Gastroesophageal sphincter (tissue), 4 donors: ENCODE measurements at places on chromosomes 7 and 10.

DNA sequence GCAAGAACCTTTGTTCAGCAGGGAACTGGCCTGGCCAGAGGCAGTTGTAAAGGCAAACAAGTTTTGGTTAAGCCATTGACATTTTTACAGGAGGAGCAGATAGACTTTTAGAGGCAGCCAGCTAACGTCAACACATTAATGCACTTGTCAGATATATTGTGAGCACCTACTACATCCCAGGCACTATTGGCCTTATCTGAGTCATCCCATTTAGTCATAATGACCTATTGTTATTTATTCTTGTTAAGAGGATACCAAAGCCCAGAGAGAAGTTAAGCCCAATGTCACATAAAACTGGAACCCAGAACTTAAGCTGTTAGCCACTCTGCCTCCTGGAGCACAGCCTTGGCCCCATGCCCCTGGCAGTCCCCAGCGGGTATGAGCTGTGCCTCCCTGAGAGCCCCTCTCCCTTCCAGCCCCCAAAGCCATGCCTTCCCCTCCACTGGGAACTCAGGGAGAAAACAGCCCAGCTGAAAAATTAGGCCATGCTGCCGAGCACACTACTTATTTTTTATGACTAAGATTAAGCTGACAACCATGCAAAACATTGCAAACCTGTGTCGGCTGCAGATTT is 32.7 kb upstream of the TRIM8 start:
- H3K36me3 ChIP-seq, result no peaks in the 10 kb centered on the region
- H3K4me3 ChIP-seq, result no peak overlapping the region
- H3K4me1 ChIP-seq, result peaks cover 3% of the 10 kb centered on the region
- ATAC-seq, result no peak

- no peak for ATAC-seq
- H3K4me1 ChIP-seq, result no peaks in the 10 kb centered on the region
- no peak overlapping the region for H3K4me3 ChIP-seq
- peaks cover 67% of the 10 kb centered on the region for H3K27me3 ChIP-seq
These were observed 25.8 kb upstream of the LEP start for GRCh38 chr7:128215281-128215680.

DNA sequence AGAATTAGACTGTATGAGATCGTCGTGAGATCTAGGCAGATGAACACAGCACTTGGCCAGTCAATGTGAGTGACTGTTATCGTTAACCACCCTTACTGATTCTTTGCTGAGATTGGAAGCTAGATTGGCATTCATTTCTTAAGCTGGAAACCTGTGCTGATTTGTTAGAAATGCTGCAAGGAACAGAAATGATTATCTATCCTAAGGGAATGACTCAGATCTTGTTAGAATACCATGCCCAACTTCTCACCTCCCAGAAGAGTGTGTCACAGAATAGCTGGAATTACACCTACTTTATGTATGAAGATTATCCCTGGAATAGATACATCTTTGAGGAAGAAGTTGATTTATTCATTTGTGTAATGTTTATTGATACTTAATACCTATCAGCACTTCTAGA is 275.2 kb downstream of the AUTS2 start:
- no peaks in the 10 kb centered on the region for H3K36me3 ChIP-seq
- H3K4me3 ChIP-seq, result no peak overlapping the region
- H3K4me1 ChIP-seq, result no peaks in the 10 kb centered on the region
- H3K27me3 ChIP-seq, result no peaks in the 10 kb centered on the region
- no peak overlapping the region for H3K27ac ChIP-seq
- no peak for ATAC-seq

- no peaks in the 10 kb centered on the region for H3K36me3 ChIP-seq
- no peaks in the 10 kb centered on the region for H3K27me3 ChIP-seq
- H3K4me3 ChIP-seq, result no peak overlapping the region
- H3K27ac ChIP-seq, result no peak overlapping the region
These were observed 8.0 kb downstream of the COA1 start for GRCh38 chr7:43721193-43721806.

DNA sequence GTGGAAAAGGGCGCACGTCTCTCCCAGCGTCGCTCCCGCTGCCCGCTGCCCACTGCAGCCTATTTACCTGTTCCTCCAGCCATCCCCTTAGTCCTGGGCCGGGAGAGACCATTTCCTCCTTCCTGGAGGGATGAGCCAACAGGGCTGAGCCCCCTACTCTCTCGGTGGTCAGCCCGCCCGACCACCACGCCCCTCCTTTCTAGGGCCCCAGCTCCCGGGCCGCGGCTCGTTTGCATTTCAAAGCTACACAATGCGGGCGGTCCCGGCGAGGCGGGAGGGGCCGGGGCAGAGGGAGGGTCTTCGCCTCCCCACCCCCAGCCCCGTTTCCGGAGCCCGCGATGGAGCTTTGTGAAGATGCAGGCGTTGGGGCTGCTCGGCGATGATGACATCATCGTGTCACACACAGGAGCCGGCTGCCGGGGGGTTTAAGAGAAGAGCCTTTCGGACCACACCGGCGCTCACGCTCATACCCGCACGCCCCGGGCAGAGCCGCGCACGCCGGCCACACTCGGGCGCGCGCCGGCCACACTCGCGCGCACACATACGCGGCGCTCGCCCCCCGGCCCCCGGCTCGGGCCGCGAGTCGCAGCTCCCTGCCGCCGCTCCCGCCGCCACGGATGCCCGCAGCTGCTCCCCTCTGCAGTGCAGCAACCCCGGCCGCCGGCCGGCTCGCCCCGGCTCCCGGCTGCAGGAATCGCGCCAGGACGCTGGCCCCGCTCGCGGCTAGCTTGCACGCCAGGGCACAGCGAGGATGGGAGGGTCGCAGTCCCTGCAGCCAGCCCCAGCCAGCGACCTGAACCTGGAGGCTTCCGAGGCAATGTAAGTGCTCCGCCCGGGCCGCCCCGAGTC is 107.7 kb upstream of the BTBD16 start:
- H3K27ac ChIP-seq, result no peak overlapping the region
- peak overlapping the region; percentile 20 for H3K4me3 ChIP-seq
- H3K4me1 ChIP-seq, result no peaks in the 10 kb centered on the region
- H3K36me3 ChIP-seq, result no peaks in the 10 kb centered on the region
- peak; percentile 17 for ATAC-seq
- H3K27me3 ChIP-seq, result no peaks in the 10 kb centered on the region

DNA sequence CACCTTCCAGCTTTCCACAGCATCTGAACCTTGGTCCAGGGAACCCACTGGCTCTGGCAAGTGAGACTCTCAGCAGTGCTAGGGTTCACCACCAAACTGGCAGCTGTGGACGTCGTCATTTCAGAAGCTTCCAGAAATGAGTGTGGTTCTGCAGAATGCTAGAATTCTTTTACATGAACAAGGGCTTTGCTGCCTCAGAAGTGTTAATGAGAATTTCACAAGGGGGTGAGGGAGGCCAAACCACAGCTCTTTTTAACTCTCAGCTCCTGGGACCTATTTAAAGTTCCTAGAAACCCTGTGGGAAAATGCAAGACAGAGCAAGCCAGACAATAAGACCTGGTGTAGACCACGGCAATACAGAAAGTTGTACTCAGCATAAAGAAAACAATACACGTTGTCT is 129.3 kb upstream of the BET1 start:
- no peak overlapping the region for H3K27ac ChIP-seq
- H3K4me1 ChIP-seq, result no peaks in the 10 kb centered on the region
- no peak overlapping the region for H3K4me3 ChIP-seq

GRCh38 chr10:21493784-21494183 is 31.7 kb downstream of the SKIDA1 start:
- no peaks in the 10 kb centered on the region for H3K27me3 ChIP-seq
- H3K4me3 ChIP-seq, result peak overlapping the region; percentile 79

DNA sequence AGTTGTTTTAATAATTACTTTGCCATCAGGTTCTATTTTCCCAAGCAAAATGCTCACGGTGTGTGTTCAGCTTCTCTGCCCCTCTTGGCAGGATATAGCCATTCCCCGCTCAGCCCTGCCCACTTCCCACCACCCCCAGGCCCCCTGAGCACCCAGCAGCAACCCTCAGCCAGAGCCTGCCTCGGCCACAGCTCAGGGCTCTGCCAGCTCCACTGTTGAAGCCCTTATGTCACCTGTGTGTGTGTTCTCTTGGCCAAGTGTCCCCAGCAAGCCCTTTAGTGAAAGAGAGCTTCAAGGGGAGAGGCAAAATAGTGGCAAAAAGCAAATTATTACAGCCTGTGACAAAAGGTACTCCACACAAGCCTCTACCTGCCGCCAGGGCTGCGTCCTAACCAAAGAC is 275.3 kb downstream of the ADARB2 start:
- no peak for ATAC-seq
- no peak overlapping the region for H3K27ac ChIP-seq
- no peaks in the 10 kb centered on the region for H3K36me3 ChIP-seq
- H3K4me3 ChIP-seq, result no peak overlapping the region
- peaks cover 39% of the 10 kb centered on the region for H3K27me3 ChIP-seq

GRCh38 chr7:114943953-114944744 is 22.3 kb downstream of the MDFIC start:
- peak overlapping the region; percentile 61 for H3K4me3 ChIP-seq
- peak overlapping the region; percentile 83 for H3K27ac ChIP-seq
- ATAC-seq, result no peak
- H3K27me3 ChIP-seq, result no peaks in the 10 kb centered on the region

GRCh38 chr7:118153551-118154177 is 30.3 kb upstream of the LSM8 start:
- ATAC-seq, result no peak
- H3K27ac ChIP-seq, result no peak overlapping the region
- H3K4me3 ChIP-seq, result no peak overlapping the region
- no peaks in the 10 kb centered on the region for H3K36me3 ChIP-seq

GRCh38 chr7:105638902-105639495 is 57.7 kb upstream of the EFCAB10 start:
- H3K27ac ChIP-seq, result no peak overlapping the region

- no peak overlapping the region for H3K4me3 ChIP-seq
- no peak overlapping the region for H3K27ac ChIP-seq
- no peaks in the 10 kb centered on the region for H3K4me1 ChIP-seq
- no peaks in the 10 kb centered on the region for H3K36me3 ChIP-seq
These were observed 16.0 kb upstream of the DLX6 start for GRCh38 chr7:96989241-96989858.

- no peaks in the 10 kb centered on the region for H3K27me3 ChIP-seq
- H3K27ac ChIP-seq, result no peak overlapping the region
- no peak overlapping the region for H3K4me3 ChIP-seq
These were observed 183.0 kb downstream of the SRPK2 start for GRCh38 chr7:105205592-105206237.

DNA sequence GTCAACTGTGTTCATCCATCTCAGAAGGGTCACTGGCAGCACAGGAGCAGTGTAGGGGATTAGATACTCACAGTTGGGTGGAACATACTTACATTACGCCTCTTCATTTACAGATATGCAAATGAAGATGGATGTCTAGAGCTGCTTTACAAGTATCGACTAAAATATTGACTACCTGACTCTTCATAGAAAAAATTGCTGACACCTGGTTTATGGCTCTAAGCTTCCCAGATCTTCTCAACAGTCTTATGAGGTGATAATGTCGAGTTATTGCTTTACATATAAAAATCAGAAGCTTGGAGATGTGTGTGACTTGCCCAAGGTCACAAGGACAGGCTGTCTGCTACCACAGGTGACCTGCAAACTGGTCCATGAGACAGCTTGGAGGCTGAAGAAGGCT is 677.2 kb downstream of the TYW1 start:
- H3K4me3 ChIP-seq, result no peak overlapping the region
- no peaks in the 10 kb centered on the region for H3K36me3 ChIP-seq
- no peak for ATAC-seq
- no peak overlapping the region for H3K27ac ChIP-seq

- no peak overlapping the region for H3K27ac ChIP-seq
- no peak for ATAC-seq
- H3K27me3 ChIP-seq, result no peaks in the 10 kb centered on the region
These were observed 19.7 kb downstream of the TRUB1 start for GRCh38 chr10:114957673-114958072.

GRCh38 chr10:63644418-63645142 is 123.4 kb downstream of the REEP3 start:
- H3K4me3 ChIP-seq, result no peak overlapping the region
- no peaks in the 10 kb centered on the region for H3K4me1 ChIP-seq
- peak overlapping the region; percentile 64 for H3K27ac ChIP-seq
- H3K36me3 ChIP-seq, result no peaks in the 10 kb centered on the region
- H3K27me3 ChIP-seq, result no peaks in the 10 kb centered on the region
